Aorta (tissue), 5 donors: ENCODE measurements at places on chromosomes 11 and 22. TPM values are rescaled to one million over a fixed set of nuclear protein-coding genes. Genes with fewer than 3 reads are reported as not detected.

SYT7 gene
- 1.0 TPM for total RNA-seq

RAPSN gene
- 0.66 TPM for total RNA-seq

SLC5A12 gene
- not detected for total RNA-seq

ROBO4 gene
- total RNA-seq = 41.9 TPM

OR5A1 gene
- total RNA-seq = not detected

OR52N4 gene
- total RNA-seq = 0.87 TPM

PTGDR2 gene
- 0.21 TPM for total RNA-seq

ZDHHC13 gene
- 14.7 TPM for total RNA-seq

UBQLNL gene
- total RNA-seq = 0.88 TPM

POU2AF2 gene
- total RNA-seq = not detected

LRRC51 gene
- 6.6 TPM for total RNA-seq

NRGN gene
- total RNA-seq = 33.2 TPM

THAP12 gene
- total RNA-seq = 36.7 TPM

PHLDB1 gene
- 260 TPM for total RNA-seq

HBG2 gene
- total RNA-seq = 0.78 TPM

CCDC87 gene
- 0.19 TPM for total RNA-seq

- DNase-seq = no peak
Measured at GRCh38 chr11:102753267-102753666, 27.2 kb downstream of the MMP10 start.

DNA sequence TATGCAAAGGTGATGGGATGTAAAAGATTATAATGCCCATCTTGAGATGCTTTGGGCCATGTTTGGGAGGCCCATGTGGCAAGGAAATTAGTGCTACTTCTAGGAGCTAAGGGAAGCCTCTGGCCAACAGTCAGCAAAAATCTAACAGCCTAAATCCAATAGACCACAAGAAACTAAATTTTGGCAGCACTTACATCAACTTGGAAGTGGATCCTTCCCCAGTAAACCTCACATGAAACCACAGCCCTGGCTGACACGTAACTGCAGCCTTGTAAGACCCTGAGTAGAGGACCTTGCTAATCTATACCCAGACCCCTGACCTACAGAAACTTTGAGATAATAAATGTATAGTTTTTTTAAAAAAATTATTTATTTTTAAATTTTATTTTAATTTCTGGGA, 13.1 kb upstream of the GRK3 start:
- DNase-seq = no peak

DNA sequence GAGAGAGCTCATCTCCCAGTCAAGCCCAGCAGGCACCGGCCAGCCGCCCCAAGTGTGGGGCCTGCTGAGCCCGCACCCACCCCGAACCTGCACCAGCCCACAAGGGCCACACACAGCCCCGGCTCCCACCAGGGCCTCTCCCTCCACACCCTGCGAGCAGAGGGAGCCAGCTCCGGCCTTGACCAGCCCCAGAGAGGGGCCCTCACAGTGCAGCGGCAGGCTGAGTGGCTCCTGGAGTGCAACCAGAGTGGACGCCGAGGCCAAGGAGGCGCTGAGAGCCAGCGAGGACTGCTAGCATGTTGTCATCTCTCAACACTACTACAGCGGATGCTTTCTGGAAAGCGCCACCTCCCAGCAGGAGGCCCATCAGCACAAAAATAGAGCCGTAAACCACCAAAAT, 10.9 kb downstream of the DEFB108B start:
- no peak for DNase-seq

- DNase-seq = no peak
Measured at GRCh38 chr22:44314425-44315067, 1.8 kb upstream of the SHISAL1 start.

DNA sequence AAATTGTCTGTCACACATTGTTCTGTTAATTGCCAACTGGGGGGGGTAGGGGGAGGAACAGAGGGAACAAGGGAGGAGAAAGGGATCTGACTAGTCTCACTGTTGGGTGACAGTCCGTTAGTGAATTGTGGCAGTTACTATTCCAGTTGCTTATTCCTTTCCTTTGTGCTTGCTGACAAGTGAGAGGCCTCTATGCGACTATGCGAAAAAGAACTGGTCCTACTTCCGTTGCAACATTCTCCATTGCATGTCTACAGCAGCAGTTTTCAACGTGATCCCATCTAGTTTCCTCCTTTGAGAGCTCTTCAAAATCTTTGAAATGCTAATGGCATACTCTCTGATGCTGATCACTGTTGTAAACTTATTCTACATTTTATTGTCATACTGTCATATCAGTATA, 672.2 kb downstream of the LRRC4C start:
- DNase-seq = no peak

DNA sequence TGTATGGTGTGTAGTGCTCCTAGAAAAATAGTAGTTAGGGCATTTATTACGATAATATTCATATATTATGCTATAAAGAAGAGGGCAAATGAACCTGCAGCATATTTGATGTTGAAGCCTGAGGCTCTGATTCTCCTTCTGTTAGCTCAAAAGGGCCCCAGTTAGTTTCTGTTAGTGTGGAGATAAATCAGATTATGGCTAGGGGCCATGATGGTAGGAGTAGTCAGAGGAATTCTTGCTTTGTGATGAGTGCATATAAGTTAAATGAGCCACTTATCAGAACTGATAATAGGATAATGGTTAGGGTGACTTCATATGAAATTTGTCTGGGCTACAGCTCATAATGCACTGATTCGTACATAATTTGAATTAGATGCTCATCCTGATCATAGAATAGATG, 298.4 kb downstream of the DYNC2H1 start:
- no peak for DNase-seq

GRCh38 chr22:41608386-41608785, 12.5 kb downstream of the DESI1 start:
- no peak for DNase-seq

- no peak for DNase-seq
Measured at GRCh38 chr11:107929611-107930200, 1.5 kb downstream of the RAB39A start.

GRCh38 chr11:12927886-12928285, 81.2 kb upstream of the RASSF10 start:
- DNase-seq = no peak

GRCh38 chr11:26493616-26494015, 78.4 kb downstream of the MUC15 start:
- DNase-seq = no peak

GRCh38 chr22:50483977-50484853, 2.4 kb upstream of the MIOX start:
- DNase-seq = no peak

DNA sequence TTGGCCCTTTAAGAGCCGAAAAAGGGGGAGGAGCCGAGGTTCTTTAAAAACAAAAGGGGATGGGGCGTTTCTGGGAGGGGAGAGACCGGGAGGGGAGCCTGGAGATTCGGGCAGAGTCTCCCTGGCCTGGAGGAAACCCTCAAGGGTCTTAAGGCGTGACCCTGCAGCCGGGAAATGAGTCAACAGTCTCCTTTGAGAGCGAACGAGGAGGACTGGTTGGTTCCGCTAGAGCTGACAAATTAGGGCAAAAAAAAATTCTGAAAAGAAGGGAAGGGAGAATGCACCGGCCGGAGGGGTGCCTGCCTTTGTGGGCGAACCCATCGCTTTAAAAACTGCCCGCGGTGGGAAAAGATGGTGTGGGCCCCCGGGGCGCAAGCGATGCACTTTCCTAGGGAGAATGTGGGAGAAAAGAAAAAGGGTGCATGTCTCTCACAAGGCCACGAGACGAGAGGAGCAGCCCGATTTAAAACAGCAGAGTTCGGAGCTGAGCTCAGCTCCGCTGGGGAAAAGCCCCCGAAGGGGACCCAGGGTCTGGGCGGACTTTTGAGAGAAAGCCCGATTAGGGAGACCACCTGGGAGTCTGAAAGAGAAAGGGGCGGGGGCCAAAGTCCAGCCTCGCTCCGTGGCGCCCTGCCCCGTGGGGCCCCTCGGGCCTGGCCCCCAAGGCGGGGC, 874 bp downstream of the ZFTA start:
- DNase-seq = peak; percentile 82

GRCh38 chr11:106888386-106888785, 129.9 kb downstream of the GUCY1A2 start:
- DNase-seq = no peak

DNA sequence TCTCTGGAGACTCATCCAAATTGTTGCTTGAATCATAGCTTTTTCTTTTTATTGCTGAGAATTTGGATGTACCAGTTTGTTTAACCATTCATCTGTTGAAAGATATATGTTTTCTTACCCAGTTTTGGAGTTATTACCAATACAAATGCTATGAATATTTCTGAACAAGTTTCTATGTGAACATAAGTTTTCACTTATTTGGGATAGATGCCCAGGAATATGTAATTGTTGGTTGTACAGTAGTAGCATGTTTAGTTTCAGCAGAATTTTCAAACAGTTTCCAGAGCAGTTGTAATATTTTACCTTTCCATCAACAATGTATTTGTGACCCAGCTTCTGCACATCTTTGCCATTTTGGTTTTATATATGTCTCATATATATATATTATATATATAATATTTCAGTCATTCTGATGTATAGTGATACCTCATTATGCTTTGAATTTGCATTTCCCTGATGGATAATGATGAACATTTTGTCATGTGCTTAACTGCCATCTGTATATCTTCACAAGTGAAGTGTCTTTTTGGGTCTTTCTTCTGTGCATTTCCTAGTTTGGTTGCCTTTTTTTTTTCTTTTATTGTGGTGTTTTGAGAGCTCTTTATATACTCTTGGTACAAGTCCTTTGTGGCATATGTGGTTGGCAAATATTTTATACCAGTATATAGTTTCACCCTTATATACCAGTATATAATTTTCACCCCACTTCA, 118.8 kb downstream of the LUZP2 start:
- no peak for DNase-seq

DNA sequence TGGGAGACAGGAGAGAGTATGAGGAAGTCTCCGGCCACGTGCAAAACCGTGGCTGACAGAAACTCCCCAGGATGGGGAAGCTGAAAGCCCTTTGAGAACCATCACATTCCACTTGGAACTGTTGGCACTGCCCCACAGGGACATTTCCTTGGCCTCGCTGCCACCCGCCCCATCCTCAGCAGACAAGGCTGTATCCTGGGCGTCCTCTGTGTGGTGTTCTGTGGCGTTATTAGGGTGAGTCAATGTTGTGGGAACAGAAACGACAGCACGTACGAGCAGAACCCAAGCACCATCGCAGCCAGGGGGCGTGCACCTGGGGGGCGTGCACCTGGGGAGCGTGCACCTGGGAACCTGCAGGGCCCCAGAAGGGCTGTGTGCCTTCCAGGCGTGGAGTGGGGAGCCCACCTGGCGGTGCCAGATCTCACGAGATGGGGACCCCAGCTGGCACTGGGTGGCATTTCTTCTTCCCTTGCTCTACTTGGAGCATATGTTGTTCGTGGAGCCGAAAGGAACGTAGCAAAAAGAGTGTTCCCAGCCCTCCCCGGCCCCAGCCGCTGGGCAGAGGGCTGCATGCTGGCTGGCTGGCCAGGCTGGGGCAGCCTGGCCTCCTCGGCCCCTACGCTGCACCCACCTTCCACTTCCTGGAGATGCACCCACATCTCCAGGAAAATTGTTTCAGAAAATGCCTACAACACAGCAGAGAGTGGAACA, 35.4 kb downstream of the NFAM1 start:
- DNase-seq = peak; percentile 82

GRCh38 chr11:61917334-61918109, at the start of gene RAB3IL1:
Gene RAB3IL1 (minus strand): TSS chr11:61917566. CDS start chr11:61917367, 199 bp downstream.
- peak; percentile 90 for DNase-seq

DNA sequence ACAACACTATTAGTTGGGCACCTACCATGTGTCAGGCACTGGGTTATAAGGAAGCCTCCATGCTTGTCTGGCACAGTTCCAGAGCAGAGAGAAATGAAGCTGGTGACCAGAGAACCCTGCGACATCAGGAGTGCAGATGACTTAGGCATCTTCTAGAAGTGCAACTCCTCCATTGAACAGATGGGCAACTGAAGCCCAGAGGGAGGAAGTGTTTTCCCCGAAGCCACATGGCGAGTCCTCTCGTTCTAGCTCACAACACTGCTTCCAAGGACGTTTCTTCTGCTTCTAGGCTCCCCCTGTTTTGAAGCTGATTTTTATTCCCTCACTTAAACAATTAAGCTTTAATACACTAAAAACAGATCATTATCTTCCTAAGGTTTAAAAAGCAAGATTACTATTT, 109.8 kb upstream of the SYT13 start:
- DNase-seq = no peak

DNA sequence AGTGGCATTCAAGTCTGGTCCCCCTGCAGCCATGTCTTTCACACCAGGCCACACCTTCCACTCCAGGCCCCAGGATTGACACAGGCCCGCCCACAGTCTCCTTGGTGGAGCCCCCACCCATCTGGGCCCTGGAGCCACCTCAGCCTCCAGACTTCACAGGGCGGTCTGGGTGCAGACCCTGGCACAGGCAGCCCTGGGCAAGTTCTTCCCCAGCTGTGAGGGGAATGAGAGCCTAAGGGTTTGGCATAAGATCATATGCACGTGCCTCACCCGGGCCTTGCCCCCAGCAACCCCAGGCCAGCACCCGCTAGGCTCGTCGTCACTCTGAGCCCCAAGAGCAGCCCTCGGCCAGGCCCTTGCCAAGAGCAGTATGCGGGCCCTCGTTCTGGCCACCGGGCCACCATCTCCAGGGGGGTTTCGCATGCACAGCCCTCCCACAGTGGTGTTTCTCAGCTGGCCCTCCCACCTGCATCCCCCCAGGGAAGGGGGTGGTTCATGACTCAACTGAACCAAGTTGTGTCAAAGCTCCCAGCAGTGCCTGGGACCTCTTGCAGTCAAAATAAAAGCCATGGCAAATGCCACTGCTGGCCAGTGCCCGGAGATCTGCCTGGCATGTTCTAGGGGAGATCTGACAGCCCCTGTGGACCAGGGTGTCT, 70.4 kb upstream of the KCNQ1OT1 start:
- no peak for DNase-seq

DNA sequence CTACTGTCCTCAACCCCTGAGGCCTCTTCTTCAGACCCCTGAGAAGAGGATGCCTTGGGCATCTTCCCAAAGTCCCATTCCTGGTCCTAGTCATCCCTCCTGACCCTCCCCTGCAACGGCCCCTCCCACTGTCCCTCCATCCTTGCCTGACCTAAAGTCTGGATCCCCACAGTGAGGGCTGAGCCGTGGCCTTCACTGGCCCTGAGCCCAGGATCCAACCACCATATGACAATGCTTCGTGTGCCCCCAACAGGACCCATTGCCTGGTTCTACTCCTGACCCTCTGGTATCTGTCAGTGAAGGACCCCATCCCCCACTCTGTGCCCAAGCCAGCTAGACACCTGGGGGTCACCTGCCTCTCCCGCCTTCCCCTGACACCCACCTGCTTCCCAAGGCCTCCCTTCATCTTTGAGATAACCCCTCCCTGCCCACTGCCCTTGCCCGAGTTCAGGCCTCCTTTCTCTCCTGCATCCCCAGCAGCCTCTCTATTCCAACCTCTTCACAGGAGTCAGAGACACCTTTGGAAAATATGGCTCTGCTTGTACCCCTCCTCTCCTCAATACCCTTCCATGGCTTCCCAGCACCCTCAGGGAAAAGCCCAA, 48.0 kb downstream of the LRRC32 start:
- DNase-seq = no peak

- DNase-seq = no peak
Measured at GRCh38 chr22:50600538-50600937, at the start of gene MAPK8IP2. Gene MAPK8IP2 (plus strand): TSS chr22:50600793. CDS start chr22:50600819, 26 bp downstream.

- no peak for DNase-seq
Measured at GRCh38 chr11:37352485-37352884, 754.4 kb upstream of the RAG2 start.

GRCh38 chr22:19770349-19771220, 10.0 kb downstream of the TBX1 start:
- peak; percentile 38 for DNase-seq
